ENCODE measurements at places on chromosomes 7 and 10.

- no peak for DNase-seq
Measured at GRCh38 chr7:33221390-33221789, 92.0 kb downstream of the BBS9 start.

GRCh38 chr10:121947343-121948330 lies 19.8 kb upstream of the ATE1 start:
- no peak for DNase-seq

DNA sequence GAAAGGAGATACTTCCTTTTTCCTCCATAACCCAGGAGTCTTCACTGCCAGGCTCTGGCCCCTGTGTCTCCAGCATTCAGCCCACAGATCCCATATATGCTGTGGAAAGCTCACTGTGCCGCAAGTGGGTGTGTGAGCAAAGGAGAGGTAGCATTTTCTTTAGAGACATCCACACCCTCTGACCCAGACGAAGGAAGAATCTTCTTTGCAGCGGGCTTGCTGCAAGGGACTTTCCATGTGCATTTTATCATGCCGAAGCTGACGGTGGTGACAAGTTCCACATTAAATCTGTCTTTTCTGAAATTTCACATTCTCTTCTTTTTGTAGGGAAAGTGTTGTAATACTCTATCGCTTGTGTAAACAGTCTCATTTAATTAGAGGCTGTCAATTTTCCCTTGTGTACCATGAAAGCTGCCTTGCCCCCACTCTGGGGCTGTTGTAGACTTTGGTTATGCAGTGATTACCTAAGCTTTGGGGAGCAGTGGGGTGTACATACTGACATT lies 409.5 kb downstream of the SUGCT start:
- DNase-seq = no peak

DNA sequence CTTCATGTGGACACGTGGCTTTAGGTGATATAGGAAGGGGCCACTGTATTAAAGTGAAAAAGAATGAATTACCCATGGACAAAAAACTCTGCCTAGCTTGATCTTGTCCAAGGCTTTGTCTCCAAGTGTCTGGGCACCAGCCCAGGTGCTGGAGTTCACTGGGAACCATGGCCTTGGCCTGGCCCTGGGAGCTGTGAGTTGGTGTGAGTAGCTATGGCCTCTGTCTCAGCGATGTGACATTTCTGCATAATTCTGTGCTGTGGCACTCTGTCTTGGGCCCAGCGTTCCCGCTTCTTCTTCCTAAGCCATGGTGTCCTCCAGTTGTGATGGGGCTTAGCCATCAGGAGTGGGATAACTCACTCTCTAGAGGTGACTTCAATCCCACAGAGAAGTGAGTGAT lies 119.0 kb upstream of the PPP2R2D start:
- no peak for DNase-seq

- no peak for DNase-seq
Measured at GRCh38 chr10:122373721-122374120, 787 bp upstream of the PLEKHA1 start.

- DNase-seq = no peak
Measured at GRCh38 chr10:16845248-16845647, 28.0 kb upstream of the RSU1 start.

DNA sequence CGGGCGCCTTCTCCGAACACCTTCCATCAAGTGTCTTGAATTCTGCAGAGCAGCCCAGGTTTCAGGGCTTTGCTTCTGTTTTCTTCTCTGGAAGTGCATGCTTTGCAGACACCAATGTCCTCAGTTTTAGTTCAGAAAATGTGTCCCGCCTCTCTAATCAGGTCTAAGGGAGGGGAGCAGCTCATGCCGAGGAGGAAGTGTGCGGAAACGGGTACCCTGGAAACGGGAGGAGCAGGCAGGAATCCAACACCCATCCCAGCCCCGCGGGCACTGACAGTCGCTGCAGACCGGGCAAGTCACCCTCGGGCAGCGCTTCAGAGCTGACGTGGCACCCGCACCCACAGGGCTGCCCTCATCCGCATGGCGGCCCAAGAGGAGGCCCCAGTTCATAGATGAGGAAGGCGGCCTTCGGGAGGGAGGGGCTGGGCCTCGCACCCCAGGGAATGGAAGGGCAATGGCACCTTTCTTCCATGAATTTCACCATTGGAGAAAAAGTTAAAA lies 338.7 kb downstream of the DNAJB6 start:
- no peak for DNase-seq

- no peak for DNase-seq
Measured at GRCh38 chr7:114823290-114823689, 98.6 kb upstream of the MDFIC start.

GRCh38 chr7:132828502-132828901 lies 252.2 kb upstream of the PLXNA4 start:
- DNase-seq = no peak

DNA sequence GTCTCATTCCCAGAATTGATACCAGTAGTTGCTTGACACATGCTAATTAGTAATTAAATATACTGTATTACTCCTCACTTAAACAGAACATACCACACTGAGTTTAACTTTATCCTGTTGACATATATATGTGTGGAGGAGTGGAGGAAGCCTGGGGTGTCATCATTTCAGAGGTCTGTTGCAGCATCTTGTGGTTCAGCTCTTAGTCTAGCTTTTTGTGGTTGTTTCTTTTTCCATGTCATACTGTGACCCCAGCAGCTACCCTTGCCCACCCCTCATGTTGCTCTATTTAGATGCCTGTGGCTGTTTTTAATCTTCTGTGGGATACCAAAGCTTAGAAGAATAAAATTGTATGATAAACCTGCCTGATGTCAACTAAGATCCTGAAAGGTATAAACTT lies 875.4 kb downstream of the LRMDA start:
- no peak for DNase-seq

GRCh38 chr7:24299192-24299591 lies 15.2 kb downstream of the NPY start:
- no peak for DNase-seq

DNA sequence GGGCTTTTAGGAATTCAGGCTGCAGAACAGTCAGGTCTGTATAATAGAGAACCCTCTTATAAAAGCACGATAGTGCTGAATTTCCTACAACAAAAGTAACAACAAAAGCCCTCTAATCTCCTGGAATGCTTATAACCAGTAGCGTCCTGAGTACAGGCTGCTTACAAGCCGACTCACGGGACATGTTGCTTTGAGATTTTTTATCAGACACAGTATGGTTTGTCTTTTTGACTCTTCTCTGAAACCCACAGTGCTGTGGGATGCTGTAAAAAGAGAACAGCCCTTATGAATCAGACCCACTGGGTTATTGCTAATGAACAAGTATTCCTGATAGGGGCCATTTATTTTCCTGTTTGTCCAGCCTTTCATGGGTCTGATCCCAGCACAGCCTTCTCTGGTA lies 59.4 kb downstream of the PLPP4 start:
- no peak for DNase-seq

- no peak for DNase-seq
Measured at GRCh38 chr7:123719197-123719721, 29.5 kb downstream of the WASL start.

DNA sequence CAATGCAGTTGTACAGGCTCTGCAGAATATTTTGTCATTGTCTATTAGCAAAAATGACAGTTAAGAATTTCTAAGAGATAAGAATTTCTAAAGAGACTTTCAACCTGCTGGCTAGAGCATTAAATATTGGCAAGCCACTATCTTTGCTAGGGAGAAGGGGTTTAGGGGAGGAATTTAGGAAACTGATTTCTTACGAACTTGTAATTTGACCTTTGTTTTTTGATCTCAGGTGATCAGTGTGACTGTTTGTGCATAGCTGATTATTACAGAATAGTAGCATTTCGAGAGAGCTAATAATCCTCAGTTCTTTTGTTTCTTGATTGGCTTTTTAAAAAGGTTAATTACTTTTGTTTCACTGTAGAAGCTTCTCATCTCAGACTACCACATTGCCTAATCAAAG lies 68.1 kb downstream of the ST7 start:
- no peak for DNase-seq

- DNase-seq = no peak
Measured at GRCh38 chr10:131935260-131935659, 34.5 kb downstream of the PPP2R2D start.

DNA sequence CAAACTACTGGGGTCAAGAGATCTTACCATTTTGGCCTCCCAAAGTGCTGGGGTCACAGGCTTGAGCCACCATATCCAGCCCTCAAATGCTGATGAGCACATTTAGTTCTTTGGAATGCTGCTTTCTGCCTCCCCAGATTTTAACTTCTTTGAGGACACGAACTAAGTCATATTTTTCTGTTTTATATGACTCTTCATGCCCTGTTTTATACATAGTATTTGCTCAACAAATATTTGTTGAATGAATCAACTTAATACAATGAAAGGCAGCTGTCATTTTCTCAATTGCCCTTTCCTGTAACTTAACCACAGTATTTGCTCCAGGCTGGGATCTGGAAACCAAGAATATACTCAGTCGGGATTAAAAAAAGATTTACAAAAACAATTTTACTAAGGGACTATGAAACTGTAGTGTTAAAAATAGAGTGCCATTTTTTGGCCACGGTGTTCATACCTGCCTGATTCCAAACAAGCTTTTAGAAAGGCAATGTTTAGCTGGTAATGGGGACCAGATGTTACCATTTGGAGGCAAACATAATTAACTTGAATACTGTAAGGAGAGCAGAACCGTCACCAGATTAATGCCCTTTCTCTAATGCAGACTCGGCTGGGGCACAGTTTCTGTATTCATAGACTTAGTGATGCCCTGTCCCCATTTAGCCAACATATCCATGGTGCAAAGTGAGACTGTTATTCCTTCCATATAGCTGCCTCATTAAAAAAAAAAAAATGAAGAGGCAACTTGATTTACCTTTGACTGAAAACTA lies 117.6 kb downstream of the NRP1 start:
- DNase-seq = no peak

- DNase-seq = no peak
Measured at GRCh38 chr7:5539013-5539411, 115.4 kb upstream of the TNRC18 start.

- peak; percentile 24 for DNase-seq
Measured at GRCh38 chr10:114045136-114046086, 1.7 kb downstream of the ADRB1 start.

DNA sequence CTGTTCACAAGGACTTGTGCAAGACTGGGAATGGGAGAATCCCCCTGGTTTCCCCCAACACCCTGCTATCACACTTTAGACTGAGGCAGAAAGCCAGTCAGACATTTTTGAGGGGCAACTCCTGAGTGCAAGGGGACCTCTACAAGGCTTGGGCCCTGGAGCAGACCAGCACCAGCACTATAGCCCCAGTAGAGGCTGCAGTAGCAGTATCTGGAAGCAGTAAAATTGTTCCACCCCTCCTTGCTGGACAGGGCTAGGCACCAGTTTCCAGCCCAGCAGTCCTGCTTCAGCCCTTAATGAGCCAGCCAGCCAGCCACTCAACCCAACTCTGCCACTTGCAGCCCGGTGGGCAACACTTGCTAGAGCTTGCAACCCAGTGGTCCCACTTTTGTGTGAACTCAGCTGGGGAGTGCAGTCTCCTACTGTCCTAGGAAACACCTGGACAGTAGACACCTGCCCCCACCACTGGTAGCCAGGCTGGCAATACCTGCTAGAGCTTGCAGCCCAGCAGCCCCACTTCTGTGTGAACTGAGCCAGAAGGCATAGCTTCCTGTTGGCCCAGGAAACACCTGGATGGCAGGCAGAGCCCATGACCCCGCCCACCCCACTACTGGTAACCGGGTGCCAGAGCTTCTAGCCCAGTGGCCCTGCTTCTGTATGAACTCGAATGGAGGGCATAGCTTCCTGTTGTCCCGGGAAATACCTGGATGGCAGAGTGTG lies 65.0 kb downstream of the FBXL13 start:
- DNase-seq = no peak

DNA sequence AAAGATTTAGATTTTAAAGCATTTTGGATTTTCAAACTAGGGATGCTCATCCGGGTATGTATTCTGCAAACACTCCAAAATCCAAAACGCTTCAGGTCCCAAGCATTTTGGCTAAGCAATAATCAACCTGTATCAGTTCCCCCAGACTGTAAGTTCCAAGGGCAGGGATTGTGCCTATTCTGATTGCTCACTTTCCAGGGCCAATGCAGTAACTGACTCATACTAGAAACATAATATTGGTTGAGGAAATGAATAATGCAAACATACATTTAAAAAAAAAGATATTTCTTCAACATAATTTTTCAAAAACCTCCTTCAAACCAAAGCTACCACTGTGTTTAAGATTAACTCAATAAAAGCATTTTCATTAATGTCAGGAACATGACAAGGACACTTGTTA lies 69.5 kb downstream of the HIBADH start:
- DNase-seq = no peak

DNA sequence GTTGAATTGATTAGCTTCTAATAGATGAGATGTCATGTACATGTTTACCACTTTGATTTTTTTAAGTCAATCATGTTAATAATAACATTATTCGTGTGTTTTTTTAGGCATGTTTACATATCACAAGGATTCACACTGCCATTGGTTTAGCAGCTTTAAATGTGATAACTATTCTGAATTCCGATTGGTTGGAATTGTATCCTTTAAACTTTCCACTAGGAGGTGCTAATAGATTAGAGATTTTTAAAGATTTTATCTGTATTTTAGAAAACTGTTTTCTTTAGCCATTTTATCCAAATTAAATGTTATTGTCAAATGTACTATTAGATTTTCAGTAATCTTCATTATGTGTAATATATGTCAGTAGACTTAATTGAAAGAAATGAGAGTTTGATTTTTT lies 83.2 kb downstream of the HECTD2 start:
- DNase-seq = no peak

GRCh38 chr7:2651336-2651735 lies 19.6 kb downstream of the TTYH3 start:
- DNase-seq = peak; percentile 14

DNA sequence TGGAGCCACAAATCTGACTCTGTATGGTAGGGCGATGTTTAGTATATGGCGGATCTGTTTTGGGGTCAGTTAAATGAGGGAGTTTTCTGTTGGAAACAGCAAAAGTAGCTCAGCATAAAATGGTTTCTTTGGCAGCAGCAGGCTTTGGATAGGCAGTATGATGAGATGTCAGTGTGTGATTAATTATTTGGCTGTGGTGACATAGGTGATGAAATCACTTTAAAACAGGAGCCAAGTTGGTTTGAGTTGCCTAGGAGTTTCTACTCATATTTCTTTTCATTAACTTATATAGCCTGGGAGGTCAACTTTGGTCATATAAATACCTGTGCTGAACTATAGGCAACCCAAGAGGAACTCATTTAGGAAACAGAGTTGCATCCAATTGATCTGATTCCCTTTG lies 291.2 kb downstream of the LRMDA start:
- no peak for DNase-seq

- DNase-seq = no peak
Measured at GRCh38 chr10:87684001-87684638, 24.4 kb downstream of the PAPSS2 start.

- DNase-seq = no peak
Measured at GRCh38 chr10:49161411-49161997, 26.7 kb downstream of the TMEM273 start.

- DNase-seq = no peak
Measured at GRCh38 chr10:55351431-55351830, 550.4 kb upstream of the PCDH15 start.

DNA sequence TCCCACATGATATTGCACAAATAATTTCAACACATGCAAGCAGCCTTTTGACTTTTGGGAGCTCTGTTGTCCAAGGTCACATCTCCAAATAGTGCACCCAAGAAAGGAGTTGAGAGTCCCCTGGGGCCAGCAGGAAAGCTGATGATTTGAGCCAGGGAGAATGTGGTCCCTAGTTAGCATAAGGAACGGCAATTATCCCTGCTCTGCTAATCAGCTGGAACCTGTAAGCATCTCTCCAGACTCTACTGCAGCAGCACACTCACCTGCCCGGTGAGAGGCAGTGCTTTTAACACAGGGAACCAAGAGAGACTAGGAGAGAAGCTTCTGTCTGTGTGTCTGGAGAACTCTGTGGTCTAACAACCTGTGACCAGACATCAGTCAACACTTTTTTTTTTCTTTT lies 17.0 kb downstream of the TRPV5 start:
- no peak for DNase-seq

Measured in immature natural killer cell (primary cell).